ENCODE measurements at places on chromosomes 7 and 10.

DNA sequence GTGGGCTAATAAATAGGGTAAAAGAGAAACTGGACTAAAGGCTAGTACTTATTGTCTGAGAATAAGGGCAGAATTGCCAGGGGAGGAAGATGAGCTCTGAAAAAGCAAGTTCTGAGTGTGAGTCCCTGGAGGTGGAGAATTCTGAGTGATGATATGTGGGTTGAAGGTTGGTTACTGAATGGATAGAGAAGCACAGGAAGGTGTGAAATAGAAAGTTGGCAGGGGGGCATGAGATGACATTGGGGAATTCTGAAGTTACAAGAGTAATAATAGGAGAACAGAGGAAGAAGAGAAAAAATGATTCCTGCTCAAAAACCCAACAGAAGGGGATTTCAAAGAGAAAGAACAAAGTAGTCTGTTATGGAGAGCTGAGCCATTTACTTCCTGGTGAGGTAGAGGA, 76.9 kb downstream of the PRKCQ start:
- no peak for DNase-seq

DNA sequence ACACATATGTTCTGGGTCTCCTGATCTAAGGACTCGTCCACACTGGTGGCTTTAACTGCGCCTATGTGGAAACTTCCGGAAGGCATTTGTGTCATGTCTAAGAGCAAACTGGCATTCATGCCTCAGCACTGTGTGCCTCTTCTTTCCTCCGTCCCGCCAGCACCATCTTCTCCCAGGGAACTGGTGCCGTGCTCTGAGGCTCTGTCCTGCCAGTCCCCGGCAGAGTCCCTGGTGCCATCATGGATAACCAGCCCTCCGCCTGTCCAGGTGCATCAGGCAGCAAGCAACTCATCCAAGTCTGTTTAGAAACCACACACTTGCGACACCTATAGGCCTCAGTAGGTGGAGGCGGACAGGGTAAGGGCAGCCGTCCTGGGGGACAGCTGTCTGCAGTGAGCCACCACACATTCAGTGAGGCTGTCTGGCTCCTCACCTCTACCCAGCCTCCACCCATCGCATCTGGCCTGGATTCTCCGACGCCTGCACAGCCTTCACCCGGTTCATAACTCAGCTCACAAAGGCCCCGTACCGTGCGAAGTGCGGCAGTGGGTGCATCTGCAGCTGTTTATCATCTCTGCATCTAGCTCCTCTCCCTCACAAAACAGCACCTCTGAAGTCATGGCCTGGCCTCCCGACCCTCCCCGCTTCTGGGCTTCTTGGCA, 162.7 kb downstream of the DIP2C start:
- DNase-seq: no peak

- DNase-seq: no peak
These were observed 93.5 kb upstream of the LYZL2 start for GRCh38 chr10:30722956-30723620.

GRCh38 chr10:66833861-66834260, 92.0 kb upstream of the LRRTM3 start:
- peak; percentile 48 for DNase-seq

DNA sequence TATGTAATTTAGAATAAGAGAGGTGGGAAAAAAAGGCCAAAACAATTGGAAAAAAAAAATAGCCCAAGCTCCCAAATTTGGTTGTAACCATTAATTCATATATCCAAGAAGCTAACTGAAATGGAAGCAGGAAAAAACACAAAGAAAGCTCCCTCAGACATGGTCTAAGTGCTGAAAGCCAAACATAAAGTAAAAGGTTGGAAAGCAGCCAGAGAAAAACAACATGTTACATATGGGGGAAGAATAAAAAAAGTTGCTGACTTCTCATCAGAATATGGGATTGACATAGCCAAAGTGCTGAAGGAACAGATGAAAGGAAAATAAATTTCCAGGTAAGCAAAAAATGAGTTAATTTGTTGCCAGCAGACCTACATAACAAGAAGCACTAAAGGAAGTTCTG, 40.3 kb downstream of the PDZD8 start:
- no peak for DNase-seq

DNA sequence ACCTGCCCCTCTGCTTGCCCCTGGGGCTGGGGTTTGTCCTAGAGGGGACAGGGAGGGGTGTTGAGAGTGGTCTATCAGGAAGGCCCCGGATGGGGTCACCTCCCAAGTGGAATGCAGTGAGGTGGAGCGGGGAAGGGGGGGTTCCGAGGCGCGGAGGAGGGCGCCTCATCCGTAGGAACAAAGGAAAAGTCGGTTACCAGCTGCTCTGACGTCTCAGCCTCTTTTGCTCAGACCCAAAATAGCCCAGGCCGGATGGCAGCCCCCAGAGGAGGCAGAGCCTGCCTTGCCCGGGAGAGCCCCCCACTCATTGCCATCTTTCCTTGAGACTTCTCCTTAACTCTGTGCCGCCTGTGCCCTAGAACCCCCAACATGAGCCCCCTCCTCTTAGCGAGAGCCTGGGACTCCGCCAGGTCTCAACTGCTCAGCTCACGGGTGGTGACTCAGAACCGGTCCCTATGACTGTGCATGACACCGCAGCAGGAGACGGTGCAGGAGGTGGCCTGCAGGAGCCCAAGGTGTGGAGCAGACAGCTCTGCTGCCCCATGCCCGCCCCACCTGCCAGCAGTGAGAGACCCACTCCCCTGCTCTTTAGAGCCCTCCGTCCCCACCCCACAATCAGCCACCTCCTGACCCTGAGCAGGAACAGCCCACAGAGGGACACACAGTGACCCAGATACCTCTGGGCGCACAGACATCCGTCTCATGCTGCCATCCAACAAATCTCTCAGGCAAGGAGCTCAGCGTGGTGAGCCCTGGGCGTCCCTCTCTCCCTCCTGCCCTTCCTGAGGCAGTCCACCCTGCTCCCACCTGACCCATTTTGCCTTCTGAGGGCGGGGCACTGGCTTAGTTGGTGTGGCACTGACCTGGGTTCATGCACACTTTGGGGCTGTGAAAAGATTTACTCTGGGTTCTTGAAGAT, 13.1 kb downstream of the STX1A start:
- DNase-seq: peak; percentile 62

DNA sequence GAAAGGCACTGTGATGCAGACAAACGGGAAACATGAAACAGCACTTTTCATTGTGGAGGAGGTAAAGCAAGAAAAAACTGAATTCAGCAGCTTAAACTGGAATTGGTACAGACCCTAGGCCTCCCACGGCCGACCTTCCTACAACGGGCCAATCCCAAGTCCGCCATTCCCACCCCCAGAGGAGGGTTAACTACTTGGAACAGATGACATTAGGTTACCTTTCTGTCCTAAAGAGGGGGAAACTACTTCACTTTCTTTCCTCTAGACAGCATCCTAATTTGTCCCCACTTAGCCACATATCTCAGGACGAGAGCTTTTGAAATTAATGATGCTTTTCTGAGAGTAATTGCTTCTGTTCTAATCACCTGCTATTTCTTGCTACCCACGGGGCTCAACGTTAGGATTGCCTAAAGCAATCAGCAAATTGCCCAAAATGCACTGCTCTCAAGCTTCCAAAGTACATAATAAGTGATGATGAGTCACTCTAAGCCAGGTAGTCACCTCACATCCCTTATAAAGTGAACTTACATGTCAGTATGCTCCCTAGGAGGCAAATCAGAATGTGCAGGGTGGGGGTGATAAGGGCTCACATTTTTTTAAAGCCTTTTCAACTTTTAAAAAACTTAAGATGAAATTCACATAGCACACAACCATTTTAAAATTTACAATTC, 36.7 kb downstream of the LSM5 start:
- DNase-seq: no peak

GRCh38 chr7:99409192-99409572, 413 bp downstream of the BUD31 start:
- no peak for DNase-seq

GRCh38 chr10:6473901-6474370, 106.1 kb downstream of the PRKCQ start:
- DNase-seq: no peak

DNA sequence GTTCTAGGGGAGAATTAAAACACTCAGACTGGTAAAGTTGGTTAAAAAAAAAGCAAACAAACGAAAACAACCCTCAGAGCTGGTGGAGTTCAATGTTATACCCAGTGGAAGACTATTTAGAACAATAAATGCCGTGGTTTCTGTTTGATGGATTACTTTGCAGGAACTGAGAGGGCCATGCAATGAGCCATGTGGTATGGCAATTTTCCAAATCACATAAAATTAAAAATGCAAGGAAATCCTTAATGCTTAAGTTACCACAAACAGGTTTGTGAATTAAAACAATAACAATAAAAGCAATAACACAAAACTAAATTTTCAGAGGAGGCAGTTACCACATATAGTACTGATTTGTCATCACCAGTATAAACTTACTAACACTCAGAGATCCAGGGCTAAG, 96.9 kb downstream of the RTKN2 start:
- DNase-seq: no peak

DNA sequence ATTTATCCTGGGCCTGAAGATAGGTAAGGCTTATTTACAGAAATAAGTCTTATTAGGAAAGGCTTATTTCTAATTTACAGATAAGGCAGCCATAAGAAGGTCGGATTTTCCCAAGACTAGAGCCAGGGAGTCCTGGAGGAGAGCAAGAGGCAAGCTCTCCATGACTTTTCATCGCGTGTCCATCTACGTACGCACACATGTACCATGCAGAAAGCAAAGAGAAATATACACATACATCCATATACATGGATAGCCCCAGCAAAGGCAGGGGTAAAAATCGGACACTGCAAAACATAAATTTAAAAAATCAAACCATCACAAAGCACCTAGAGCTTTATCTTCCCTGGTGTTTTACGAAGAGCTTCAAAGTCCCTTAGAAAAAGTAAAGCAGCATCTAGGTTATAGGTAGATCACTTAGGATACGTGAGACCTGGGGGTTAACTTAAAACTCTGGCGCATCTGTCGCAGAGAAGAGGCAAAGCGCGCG, 25.8 kb upstream of the ZRANB1 start:
- DNase-seq: no peak

DNA sequence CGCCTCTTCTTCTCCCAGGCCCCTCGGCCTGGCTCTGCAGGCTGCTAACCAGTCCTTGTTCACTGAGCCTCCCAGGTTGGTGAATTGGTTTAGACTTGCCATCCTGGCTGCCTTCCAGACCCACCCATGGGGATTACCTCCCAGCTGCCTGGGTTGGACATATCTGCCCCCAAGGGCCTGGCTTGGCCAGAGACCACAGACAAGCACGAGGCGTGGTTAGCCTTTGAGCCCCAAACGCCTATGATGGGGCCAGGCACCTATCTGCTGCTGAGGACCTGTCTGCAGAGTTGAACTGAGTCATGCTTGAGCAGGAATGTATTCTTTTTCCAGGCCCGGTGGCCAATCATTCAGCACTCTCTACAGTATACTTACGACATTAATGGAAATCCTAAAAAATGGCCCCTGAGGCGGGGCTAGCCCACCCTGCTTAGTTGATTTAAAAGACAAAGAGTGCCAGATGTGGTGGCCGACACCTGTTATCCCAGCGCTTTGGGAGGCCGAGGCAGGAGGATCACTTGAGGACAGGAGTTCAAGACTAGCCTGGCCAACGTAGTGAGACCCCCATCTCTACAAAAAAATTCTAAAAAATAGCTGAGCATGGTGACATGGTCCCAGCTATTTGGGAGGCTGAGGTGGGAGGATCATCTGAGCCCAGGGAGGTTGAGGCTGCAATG, 361.5 kb downstream of the FRMD4A start:
- no peak for DNase-seq

- no peak for DNase-seq
These were observed 104.9 kb upstream of the KCND2 start for GRCh38 chr7:120168066-120168465.

GRCh38 chr10:105387971-105388370, 746.9 kb downstream of the SORCS3 start:
- no peak for DNase-seq

DNA sequence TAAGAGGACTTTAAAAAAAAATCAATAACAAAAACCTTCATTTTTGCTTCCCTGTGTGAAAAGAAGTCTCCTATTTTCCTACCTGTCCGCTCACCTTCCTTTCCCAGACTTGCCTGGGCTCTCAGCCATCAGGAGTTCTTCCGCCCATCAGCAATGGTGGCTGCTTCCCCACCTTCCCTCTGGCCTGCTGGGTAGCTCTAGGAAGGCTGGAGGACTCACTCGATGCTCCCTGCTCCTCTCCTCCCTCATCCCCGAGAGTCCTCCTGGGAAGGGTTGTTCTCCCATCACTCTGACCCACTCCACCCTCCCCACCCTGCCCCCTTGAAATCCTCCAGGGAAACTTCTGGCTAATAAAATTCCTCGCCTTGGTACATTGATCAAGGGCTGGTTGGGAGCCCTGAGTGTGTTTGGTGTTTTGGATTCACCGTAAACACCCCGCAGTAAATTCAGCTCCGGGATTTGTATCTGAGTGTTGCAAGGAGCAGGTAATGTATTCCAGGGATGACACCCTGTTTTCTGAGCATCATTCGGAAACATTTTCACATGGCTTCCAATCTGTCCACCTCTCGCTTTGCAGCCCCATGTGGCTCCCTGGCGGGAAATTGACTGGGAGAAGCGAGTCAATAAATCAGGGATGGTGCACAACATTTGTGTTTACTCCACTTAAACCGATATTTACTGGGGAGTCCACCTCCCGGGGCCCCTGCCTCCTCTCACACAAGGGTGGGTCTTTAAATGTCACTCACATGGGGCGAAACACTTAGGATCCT, 126.4 kb upstream of the SDK1 start:
- no peak for DNase-seq

GRCh38 chr7:111867348-111867931, 305.1 kb upstream of the IMMP2L start:
- DNase-seq: no peak

- DNase-seq: no peak
These were observed 173.1 kb downstream of the ITGA8 start for GRCh38 chr10:15546606-15547005.

DNA sequence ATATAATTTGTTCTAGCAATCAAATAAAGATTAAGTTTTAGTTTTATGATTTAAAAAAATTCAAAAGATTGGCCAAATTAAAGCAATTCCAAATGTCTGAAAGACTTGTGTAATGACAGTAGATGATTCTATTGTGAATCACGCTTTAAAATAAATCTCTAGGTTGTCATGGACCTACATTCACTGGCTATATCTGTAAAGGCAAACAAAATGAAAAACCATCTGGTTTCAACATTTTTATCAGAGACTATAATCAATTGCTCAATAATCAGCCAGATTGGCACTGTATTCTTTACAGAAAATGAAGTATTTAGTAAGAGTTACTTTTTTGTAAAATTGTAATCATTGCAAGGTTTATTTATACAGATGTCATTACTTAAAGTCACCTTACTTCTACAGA, 60.7 kb downstream of the DGKB start:
- DNase-seq: no peak

GRCh38 chr10:14153570-14154055, 177.1 kb downstream of the FRMD4A start:
- DNase-seq: no peak

- no peak for DNase-seq
These were observed 30.0 kb upstream of the INHBA start for GRCh38 chr7:41732843-41733306.

- DNase-seq: no peak
These were observed 91.7 kb upstream of the FRMD4A start for GRCh38 chr10:14422431-14422830.
